Stimulated activated CD4-positive, alpha-beta T cell treated with anti-CD3 and anti-CD28 coated beads, Interleukin-1b, Interleukin-23, amount 100 ng/mL, for 48 hours (primary cell): ENCODE measurements at places on chromosomes 16 and 17.

DNA sequence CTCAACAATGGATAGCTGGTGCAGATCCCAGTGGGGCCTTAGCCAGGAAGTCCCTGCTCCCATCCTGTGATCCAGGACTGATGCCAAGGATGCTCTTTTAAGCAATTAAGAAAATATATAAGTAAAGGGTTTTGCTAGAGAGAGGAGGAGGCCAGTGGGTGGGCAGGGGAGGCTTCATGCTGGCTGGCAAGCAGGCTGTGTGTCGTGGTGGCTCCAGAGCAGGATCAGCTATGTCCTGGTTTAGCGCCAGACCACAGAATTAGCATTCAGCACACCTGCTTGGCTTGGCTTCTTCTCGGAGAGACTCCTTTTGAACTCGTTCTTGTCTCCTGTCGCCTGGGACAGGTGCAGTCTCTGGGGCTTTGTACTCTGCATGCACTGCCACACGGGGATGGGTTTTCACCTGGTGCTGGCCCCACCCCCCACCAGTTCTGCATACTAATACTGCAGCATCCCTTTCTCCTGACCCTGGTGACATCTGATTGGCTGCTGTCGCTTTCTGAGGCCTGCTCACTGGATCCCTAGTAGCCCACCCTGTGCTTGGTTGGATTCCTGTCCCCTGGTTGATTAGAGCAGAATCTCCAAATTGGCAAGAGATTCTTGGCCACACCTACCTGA lies 66.1 kb downstream of the PLD6 start:
- DNase-seq: no peak

GRCh38 chr17:49455272-49455861 lies 39.7 kb upstream of the NGFR start:
- no peak for DNase-seq

GRCh38 chr17:75239214-75239613 lies 22.2 kb downstream of the GGA3 start:
- DNase-seq: no peak

- peak; percentile 34 for DNase-seq
Measured at GRCh38 chr16:23836404-23837311, 875 bp downstream of the PRKCB start.

GRCh38 chr17:20934288-20934687 lies 108.5 kb downstream of the USP22 start:
- DNase-seq: no peak

DNA sequence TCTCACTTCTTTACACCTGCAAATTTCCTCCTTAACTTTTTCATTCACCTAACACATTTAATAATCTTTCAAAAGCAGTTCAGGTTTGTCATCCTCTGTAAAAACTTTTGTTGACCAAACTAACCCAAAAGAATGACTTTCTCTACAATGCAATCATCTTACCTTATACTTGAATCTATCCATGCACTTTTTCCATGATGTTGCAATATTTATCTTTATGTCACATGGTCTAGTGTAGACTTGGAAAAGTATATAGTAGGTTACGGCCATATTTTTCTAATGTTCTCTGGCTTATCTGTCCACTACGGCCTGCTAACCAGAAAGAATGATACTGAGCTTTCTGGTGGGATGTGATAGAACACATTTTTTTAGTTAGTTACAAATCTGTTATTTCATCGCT lies 431.0 kb upstream of the SOX9 start:
- no peak for DNase-seq

GRCh38 chr17:47884427-47884740 lies 11.7 kb upstream of the SP2 start:
- no peak for DNase-seq

GRCh38 chr17:74950207-74950606 lies 14.5 kb downstream of the OTOP3 start:
- DNase-seq: no peak

- DNase-seq: no peak
Measured at GRCh38 chr17:45260204-45260783, 1.6 kb downstream of the SPATA32 start.

- DNase-seq: no peak
Measured at GRCh38 chr16:25135254-25135878, 23.8 kb downstream of the LCMT1 start.

- DNase-seq: no peak
Measured at GRCh38 chr17:41625602-41626001, 1.2 kb upstream of the KRT17 start.

- no peak for DNase-seq
Measured at GRCh38 chr16:72195609-72196008, 23.7 kb upstream of the PMFBP1 start.

DNA sequence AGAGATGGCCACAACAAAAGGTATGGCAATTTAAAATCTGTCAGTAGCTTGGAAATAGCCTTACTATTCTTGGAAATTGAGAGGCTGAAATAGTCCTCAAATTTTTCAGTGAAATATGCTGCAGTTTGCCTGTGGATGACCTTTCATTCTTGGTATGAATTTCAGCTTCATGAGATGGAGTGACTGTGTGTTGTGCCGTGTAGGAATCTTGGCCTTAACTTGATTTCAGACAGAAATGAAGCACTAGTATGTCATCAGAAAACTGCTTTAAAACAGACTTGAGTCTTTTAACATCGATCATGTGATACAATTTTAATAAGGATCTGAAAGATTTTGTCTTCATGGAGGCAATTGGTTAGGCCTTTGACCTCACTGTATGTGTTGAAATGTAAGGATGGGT lies 247.2 kb downstream of the CNTNAP4 start:
- no peak for DNase-seq

DNA sequence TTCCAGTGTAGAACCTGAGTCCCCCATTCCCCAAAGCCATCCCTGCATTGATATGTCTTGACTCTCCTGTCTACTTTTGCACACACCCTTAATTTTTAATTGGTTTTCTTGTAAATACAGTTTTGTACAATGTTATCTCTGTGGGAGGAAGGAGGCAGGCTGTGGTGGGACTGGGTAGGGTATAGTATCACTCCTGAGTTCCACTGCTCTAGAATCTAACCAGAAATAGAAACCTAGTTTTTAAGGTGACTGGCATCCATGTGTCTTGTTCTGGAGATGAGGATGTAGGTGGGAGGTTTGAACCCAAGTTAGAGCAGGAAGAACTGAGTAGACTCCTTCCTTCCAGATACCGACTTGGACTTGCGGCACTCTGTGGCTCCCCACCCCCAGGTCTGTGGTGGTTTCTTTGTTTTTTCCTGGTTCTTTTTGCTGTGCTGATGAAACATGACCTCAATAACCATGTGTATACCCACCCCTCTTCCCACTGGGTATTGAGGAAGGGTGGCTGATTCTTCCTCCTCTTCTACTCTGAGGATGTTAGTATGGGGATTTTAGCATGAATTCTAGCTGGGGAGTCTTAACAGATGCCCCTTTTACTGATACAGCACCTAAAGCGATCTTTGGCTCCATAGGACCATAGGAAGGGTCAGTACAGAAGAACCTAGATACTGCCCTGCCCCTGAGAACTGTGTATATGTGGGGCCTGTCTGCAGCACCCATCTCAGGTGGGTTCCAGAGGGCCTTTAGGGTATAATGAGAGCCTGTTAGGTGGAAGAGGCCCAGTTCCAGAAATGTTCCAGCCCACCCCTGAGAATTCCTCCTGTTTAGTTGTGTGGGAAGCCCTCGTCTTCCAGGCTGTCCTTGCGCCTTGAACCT lies 48.7 kb downstream of the SF3B3 start:
- DNase-seq: no peak

DNA sequence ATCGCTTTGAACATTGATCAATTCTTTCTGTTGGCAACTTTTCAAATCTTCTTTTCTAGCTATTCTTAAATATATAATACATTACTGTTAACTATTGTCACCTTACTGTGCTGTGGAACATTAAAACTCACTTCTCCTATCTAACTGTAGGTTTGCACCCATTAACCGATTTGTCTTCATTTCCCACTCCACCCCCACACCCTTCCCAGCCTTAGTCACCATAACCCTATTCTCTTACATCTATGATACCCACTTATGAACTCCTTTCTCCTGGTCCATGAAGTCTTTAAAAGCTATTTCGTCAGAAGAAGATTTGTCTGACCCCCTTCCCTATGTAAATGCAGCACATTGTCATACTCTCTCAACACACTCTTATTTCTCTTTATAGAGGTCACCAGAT lies 993.4 kb upstream of the EEF2KMT start:
- no peak for DNase-seq

DNA sequence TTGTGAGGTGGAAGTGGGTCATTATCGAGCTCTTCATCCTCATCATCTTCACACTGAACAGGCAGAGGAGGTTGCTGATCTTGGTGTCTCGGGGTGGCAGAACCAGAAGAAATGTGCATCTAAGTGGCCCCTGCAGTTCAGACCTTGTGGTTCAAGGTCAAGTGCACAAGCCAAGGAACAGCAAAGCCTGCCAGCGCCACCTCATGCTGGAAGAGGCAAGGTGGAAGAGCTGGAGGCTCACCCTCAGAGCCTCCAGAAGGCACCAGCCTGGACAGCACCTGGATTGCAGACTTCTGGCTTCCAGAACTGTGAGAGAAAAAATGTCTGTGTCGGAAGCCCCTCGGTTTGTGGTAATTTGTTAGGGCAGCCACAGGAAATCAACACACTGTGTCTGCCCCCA lies 32.7 kb downstream of the IFT140 start:
- DNase-seq: no peak

- DNase-seq: no peak
Measured at GRCh38 chr17:67980456-67980855, 15.8 kb downstream of the C17orf58 start.

DNA sequence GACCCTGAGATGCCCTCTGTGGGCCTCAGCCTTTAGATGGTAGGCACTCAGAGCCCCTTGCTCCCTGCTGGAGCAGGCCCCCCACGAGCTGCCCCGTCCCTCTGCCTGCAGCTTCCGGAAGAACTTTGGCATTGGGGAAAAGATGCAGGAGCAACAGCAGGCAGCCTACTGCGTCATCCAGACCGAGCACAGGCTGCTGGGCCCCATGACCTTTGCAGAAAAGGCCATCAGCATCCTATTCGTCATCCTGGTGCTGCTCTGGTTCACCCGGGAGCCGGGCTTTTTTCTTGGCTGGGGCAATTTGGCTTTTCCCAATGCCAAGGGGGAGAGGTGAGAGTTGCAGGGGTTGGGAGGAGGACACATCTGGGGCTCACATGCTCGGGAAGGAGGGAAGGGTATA lies 12.7 kb upstream of the FOXN1 start:
- DNase-seq: no peak

DNA sequence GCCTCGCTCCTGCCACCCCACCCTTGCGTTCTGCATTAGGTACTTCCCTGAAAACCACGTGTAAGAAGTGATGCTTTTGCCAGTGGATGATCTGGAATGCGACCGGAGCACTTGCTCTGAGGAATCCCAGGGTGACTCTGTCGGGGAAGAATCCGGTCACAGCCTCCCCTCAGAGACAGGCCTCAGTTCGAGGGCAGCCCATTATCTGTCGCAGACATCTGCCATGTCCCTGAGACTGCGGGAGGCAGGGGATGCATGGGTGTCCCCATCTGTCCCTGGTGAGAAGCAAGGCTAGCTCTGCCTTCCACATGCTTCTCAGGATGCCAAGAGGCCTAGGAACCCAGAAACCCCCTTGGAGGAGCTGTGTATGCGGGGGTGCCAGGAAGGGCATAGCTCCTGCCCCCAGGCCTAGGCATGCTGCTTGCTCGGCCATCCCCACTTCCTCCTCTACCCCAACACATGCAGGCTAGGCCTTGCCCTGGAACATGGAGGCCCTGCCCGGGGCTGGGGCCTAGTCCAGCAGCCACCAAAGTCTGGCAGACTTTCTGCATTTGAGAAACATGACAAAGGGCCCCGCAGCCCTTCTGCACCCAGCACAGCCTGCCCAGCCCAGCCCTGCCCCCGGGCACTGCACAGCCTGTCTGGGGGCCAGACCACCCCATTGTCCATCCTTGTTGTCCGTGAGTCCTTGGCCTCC lies 20.5 kb downstream of the MNT start:
- no peak for DNase-seq

DNA sequence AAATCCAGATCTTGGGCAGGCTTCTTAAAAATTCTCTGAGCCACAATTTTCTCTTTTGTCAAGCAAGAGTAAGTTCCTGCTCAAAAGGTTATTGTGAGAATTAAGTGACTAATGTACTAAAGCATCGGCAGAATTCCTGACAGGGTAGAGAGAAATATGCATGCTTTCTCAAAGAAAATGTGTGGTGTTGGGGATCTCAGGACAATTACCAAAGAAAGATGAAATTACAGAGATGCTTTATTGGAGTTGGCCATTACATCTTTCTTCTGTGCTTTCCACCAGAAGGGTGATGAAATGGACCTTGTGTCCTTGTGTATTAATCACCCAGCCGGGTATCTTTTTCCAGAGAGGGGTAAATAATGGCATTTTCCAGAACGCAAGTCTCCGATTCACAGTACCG lies 1.7 kb upstream of the USP43 start:
- no peak for DNase-seq

DNA sequence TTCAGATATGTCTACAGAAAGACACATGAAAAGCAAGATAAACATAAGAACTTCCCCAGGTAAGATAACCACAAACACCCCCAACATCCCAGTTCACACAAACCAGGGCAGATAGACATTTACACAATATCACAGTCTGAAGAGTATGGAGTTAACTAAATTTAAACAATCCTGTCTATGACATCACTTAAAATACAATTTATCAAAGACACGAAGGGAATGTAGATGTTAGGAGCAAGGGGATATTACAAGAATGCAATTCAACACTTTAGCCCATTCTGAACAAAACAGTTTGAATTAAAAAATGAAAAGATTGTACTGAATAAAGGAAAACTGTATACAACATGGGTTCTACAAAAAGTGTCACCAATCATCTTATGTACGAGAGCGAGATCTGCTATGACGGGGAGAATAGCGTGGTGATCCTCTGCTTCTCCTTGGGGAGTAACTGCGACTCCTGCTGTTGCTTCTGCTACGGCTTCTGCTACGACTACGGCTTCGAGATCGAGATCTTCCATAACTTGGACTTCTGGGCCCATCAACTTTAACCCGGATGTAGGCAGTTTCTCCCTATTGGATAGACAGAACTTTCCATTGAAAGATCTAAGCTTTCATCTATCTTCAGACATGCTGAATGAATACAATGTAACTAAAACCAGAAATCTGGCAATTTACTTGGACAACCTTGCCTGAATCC lies 1.9 kb downstream of the SRSF1 start:
- DNase-seq: no peak

DNA sequence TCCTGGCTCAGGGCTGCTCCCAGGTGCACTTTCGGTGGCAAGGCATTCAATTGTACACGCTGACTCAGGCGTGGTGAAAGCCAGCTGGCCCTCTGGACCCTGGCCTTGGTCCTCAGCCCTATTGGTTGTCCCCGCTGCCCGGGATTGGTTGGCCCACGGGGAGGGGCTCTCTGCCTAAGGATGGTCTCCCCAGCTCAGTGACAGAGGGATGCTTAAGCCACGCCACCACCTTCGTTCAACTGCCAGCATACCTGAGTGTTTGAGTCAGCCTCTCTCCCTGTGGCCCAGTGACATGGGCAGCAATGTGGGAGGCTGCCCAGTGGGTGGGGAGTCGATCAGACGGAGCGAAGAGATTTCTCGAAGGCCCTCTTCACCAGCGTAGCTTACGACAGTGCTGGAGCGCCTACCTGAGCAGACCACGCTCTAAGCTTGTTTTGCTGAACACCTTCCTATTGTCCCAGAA lies 30.3 kb downstream of the IRF8 start:
- DNase-seq: no peak

GRCh38 chr17:5553479-5553878 lies 30.8 kb downstream of the NLRP1 start:
- DNase-seq: no peak
